Stimulated activated CD8-positive, alpha-beta memory T cell treated with anti-CD3 and anti-CD28 coated beads, Interleukin-4, amount 100 ng/mL, for 4 hours (primary cell): ENCODE measurements at places on chromosomes 7 and 10.

- DNase-seq, result no peak
Measured at GRCh38 chr10:100710151-100710871, 35.1 kb upstream of the PAX2 start.

DNA sequence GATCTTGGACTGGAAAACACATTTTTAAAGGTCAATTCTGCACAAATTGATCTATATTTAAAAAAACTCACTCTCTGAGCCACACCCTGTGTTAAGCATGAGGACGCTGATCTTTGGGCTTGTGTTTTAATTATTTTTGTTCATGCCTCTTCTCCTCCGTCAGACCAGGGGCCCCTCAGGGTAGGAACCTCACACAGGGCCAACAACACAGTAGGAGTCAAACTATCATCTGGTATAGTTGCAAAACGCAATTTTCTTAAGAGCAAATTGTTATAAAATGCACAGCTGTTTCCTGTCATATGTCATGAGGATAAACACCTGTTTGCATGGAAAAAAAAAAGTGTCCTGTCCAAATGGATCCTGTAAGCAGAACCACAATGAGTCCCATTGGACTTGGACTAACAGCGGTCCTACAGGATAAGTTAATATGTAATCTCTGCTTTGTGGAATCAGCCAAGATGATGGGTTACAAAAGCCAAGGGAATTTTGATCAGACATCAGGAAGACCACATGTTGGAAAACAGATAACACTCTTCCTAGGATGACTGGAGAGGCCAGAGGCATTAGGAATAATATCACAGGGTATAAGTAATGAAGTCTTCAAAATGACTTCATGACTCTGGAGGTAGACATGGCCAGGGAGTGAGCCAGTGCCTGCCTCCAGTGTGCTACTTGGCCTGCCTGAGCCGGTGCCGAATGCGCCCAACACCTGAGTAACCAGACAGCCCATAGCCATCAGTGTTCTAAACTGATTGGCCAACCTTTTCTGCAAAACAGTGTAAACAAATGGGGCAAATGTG, 184.9 kb upstream of the ADCY1 start:
- DNase-seq, result no peak

- DNase-seq, result no peak
Measured at GRCh38 chr10:96660297-96660696, 60.0 kb downstream of the PIK3AP1 start.

GRCh38 chr7:29386196-29386765, 177.4 kb upstream of the PRR15 start:
- DNase-seq, result no peak

DNA sequence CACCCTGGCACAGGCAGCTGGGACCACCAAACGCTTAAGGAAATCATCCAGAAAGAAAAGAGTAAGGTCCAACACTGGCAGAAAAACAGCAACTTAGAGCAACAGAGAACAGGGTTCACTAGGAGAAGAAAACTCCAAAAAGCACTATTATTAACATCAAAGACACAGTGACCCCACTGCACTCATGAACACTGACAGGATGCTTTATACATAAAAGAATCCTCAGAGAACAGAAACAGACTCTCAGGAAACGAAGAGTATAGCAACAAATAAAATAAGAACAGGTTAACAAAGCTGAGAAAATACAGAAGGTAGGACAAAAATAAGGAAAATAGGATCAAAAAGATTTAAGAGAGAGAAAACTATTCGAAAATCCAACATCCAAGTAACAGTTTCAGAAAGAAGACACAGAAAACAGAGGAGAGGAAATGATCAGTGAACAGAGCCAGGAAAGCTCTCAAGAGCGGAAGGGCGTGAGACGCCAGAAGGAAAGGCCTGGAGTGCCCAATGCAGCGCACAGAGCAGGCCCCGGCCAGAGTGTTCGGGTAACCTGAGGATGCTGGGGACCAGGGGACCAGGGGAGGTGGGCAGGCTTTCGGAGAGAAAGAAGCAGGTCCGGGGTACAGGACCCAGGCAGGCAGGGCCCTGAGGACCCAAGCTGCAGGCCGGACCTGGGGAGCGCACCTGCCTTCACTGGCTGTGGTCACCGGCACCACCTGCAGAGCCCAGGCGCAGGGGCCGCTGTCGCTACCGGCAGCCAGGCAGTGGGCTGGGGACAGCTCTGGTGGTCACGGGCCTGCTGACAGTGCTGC, 258.2 kb downstream of the MAD1L1 start:
- DNase-seq, result no peak

DNA sequence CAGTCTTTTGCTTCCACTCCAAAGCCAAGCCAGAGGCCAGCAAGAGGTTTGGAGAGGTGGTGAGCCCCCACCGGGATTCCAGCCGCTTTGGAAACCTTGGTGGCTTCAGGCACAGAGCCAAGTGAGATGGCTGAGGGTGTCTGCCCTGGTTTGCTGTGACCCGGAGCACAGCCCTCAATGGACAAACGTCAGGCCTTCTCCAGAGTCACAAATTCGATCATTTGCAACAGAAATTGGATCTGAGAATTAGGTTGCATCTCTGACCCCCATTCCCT, 885 bp upstream of the NKX1-2 start:
- no peak for DNase-seq

GRCh38 chr7:114832906-114833595, 88.8 kb upstream of the MDFIC start:
- no peak for DNase-seq

DNA sequence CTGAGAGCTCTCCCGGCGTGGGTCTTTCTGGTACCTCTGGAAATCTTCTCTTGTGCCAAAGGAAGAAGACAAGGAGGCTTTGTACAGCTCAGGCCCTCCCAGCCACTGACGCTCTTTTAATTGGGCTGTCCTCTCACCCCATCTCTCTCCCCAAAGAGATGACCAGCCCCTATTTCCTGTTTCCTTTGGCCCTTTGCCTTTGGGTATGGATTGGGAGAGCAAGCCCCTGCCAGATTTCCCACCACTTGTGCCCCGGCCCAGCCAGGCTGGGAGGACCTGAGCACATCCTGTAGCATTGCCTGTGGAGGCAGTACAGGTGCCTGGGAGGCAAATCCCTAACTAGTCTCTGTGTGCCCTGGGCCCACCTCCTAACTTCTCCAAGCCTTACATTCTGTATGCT, 5.7 kb upstream of the PLAC9 start:
- no peak for DNase-seq

GRCh38 chr7:30422922-30423321, 55.7 kb downstream of the NOD1 start:
- DNase-seq, result no peak

DNA sequence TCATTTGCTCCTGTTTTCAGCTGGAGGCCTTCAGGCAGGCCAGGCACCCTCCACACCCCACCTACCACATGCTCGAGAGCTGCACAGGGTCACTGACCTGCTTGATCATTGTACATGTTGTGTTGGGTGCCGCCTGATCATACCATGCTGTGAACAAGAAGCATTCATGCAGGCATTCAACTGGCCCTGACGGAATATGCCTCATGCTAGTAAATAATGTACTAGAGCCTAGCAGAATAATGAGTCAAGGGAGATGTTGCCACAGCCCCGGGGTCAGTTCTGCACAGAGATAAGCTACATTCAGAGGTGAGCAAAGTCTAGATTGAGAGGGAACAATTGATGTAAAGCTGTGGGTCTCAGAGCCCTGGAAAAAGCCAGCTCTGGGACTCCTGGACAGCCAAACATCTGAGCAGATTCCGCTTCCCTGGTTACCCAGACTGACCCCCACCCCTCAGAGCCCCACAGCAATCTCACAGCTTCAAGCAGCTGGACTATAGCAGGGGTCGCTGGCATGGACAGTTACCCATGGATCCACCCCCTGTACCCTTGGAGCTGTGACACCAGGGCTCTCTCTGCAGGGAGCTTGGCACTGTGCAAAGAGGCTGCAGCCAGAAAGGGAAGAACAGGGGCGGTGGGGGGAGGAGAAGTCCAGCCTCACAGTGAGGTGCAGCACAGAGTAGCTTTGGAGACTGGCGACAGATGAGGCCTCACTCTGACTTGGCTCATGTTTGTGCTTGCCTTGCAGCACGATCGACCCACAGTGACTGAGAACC, 86.6 kb downstream of the FRMPD2 start:
- DNase-seq, result no peak
